ENCODE measurements at places on chromosomes 5 and 9. TPM values are rescaled to one million over a fixed set of nuclear protein-coding genes. Genes with fewer than 3 reads are reported as not detected.

Gene CER1
- not detected for total RNA-seq

Gene NR2F1
- total RNA-seq, result 4.3 TPM

Gene EDIL3
- 0.14 TPM for total RNA-seq

Gene CA9
- 8.9 TPM for total RNA-seq

Gene AKNA
- total RNA-seq, result 8.4 TPM

Gene ZBTB26
- 2.1 TPM for total RNA-seq
